ENCODE measurements at places on chromosomes 2 and 18.

GRCh38 chr2:41871080-41871479 is 176.7 kb upstream of the PKDCC start:
- DNase-seq = no peak

- no peak for DNase-seq
Observed at GRCh38 chr2:216159646-216160045, 50.5 kb downstream of the XRCC5 start.

- peak; percentile 38 for DNase-seq
Observed at GRCh38 chr2:106192752-106193689, 1.1 kb downstream of the UXS1 start.

DNA sequence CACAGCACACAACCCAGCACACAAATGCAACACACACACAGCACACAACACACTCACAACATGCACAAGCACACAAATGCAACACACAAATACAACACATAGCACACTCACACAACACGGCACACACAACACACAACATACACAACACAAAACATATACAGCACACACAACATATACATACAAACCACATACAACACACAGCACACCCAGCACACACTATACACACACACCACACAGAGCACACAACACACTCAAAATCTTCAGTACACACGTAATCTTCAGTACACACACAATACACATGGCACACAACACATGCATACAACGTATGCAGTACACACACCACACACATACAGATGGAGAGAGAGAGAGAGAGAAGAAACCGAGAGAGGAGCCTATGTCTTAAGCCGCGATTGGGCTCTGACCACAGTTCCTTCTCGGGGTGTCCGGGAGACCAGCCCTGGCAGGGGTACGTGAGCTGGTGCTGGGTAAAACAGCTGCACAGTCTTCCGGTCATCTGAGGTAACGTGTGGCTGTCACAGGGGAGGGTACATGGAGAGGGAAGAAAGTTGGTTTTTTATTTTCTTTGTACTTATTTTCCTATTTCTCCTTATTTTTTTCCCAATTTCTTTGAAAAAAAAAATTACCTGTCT is 25.1 kb downstream of the POU3F3 start:
- no peak for DNase-seq

DNA sequence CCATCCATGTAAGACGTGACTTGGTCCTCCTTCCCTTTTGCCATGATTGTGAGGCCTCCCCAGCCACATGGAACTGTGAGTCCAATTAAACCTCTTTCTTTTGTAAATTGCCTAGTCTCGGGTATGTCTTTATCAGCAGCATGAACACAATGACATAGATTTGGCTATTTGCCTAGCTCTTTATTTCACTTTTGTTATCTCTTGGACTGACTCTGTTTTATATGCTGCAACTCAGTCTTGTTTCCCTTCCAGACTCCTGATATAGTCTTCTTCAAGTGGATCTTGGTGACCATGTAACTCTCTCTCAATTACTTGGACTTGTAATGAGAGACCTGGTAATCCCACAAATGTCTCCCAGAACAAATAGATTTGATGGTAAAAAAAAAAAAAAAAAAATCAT is 627.6 kb downstream of the CCDC85A start:
- no peak for DNase-seq

Data from activated CD8-positive, alpha-beta memory T cell treated with anti-CD3 and anti-CD28 coated beads, Interleukin-2, amount 50 U/mL, for 4 hours (primary cell).